ENCODE measurements at places on chromosomes 16 and 17. TPM values are rescaled to one million over a fixed set of nuclear protein-coding genes. Genes with fewer than 3 reads are reported as not detected.
A peak's percentile ranks its signal among the peaks of the same experiment; 100 is the strongest.

KRTAP2-3 gene
- not detected for total RNA-seq

DNA sequence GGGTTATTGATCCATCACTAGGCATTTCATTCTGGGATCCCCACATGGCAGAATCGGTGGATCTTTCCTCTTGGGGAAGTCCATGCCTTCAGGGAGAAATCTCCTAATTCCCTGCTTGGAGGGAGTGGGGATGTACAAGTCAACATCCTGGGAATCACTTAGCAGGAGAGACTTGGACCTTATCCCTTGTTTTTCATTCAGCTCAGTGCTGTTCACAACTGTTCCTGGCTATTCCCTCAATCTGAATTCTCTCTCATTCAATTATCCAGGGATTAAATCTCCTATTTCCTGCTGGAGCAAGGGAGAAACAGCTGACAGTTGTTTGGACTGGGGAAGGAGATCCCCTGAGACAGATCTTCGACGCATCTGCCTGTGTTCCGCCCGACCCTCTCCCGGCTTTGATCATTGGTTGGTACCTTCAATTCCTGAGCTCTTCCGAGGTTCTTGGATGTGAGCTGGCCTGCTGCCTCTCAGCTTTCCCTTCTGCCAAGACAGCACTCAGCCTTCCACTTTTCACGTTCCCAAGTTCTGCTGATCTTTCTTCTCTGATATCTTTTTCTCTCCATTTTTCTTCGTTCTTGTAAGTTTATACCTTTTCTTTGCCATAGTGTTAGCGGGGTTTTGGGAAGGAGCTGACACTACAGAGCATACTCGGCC lies 115.4 kb upstream of the GNAO1 start:
- DNase-seq: no peak

DNA sequence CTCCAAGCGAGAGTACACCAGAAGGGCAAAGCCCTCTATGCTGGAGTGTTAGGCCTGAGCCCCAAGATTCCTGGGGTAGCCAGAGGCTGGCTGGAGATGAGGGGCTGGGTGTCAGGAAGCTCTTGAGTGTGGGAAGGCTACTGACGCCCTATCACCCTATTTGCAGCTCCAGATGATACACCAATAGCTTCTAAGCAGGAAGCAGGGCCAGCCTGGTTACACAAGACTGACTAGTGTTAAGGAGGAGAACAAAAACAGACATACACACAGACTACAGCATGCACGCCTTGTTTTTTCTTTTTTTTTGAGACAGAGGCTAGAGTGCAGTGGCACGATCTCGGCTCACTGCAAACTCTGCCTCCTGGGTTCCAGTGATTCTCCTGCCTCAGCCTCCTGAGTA lies 15.9 kb downstream of the POLR3K start:
- DNase-seq: no peak

- no peak for DNase-seq
Measured at GRCh38 chr17:32298721-32299579, 33.3 kb downstream of the RHBDL3 start.

GRCh38 chr16:68605746-68606145 lies 39.4 kb upstream of the CDH3 start:
- no peak for DNase-seq

GRCh38 chr16:48334325-48334724 lies 50.9 kb downstream of the SIAH1 start:
- DNase-seq: no peak

DNA sequence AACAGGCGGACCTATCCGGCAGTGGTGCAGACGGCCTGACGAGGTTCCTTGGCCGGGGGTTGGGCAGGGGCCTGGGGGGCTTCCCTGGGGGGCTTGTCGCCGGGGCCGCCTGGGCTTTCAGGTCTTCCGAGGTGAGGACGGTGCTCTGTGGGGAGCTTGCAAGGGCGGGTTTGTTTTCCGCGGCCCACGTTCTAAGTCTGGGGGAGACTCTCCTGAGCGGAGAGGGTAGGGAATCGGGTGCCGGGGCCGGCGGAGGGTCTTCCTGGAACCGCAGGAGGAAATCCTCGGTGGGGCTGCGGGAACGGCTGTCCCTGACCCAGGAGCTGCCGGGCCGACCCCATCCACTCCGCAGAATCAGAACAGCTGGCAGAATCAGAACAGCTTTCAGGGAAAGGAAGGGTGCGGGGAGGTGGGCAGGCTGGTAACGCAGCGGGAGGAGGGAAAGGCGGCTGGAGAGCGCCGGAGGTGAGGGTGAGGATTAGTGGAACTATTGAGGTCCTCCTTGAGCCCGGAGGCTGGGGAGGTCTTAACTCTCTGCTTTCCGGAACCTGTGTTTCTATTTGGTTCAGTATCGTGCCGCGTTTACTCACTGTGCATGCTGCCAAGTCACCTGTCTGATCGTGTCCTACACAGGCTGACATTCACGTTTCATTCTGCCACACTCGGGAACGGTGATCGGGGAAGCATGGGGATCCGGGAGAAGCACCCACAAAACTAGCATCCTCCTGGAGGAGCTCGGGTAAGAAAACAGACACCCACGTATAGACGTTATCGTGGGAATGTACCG lies 28.9 kb downstream of the CPSF4L start:
- no peak for DNase-seq

GRCh38 chr17:15083225-15083624 lies 181.9 kb downstream of the PMP22 start:
- no peak for DNase-seq

DNA sequence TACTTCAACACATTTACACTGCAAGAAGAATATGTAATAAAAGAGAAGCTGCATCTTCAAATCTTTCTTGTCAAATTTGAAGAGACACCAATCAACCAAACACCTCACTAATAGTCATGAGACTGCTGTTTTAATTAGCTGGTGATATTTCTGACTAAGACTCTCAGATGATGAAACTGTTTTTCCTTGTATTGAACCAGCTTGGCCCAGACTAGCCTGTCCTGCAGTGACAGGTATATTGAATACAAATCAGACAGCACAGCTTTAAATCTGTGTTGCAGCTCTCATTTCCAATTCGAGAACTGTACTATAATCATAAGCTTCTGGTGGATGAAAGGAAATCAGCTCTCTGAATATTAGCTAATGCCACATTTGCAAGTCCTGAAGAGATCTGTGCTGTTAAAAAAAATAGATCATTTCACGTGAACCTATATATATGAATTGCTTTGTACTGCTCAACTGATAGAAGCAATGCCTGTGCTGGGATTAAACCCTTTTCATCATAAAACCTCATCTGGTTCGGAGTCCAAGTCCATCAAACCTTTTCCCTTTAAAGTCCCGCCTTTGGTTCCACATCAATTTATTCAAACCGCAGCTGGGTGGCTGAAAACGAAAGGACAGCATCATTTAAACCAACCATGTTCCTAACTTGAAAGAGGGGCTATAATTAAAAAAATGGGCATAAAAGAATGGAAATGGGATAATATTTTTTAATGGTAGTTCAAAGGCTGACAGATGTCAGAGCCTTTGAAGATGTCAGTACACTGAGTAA lies 306.2 kb downstream of the CEP112 start:
- DNase-seq: no peak

GRCh38 chr16:72458035-72458434 lies 286.1 kb upstream of the PMFBP1 start:
- no peak for DNase-seq

LITAFD gene
- total RNA-seq: not detected

DNA sequence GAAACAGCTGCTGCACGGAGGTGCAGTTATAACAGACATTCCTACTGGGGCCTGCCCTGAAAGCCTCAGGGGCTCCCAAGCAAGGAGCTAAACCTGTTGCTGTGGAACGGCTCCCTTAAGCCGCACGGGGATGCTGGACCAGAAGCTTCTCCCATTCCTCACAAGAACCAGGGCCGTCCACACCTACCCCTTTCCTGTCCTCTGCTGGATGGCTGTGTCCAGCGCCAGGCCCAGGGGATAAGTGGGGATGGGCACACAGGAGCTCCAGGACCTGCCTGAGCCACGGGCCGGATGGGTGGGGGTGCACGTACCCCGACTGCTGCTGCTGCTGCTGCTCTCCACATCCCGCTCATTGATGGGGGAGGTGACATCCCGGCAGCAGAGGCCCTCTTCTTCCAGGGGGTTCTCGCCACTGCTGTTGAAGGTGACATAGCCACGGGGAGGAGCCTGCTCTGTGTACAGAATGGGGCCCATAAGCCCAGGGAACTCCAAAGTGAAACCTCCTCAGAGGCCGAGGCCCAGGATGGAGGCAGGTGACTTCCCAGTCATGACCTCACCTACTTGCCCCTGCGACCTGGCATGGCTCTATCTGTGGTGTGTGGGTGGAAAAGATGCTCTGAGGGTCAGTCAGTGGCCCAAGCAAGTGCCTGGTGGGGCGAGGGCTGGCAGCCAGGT lies 8.6 kb downstream of the NUDT16L1 start:
- peak; percentile 92 for DNase-seq

KCNH6 gene
- total RNA-seq: not detected

DNA sequence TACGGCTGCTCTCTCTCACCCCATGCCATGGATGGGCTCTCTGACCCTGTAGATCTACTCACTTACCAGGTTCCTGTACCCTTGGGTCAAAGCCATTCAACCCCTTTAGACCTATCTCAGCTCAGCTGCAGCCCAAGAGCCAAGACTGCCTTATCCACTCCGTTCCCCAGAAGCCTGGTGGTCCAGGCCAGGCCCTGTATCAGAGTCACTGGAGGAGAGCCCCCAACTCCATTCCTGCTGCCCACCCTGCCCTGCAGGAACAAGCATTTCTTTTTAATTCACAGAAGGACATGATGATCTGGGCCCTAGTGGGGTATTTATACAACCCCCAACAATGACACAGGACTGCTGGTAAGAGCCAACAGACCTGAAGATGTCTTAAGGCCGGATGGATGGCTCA lies 76.8 kb downstream of the AIPL1 start:
- DNase-seq: no peak

RNF222 gene
- not detected for total RNA-seq

GRCh38 chr17:68205808-68206720 lies 41.8 kb upstream of the AMZ2 start:
- DNase-seq: no peak

DNA sequence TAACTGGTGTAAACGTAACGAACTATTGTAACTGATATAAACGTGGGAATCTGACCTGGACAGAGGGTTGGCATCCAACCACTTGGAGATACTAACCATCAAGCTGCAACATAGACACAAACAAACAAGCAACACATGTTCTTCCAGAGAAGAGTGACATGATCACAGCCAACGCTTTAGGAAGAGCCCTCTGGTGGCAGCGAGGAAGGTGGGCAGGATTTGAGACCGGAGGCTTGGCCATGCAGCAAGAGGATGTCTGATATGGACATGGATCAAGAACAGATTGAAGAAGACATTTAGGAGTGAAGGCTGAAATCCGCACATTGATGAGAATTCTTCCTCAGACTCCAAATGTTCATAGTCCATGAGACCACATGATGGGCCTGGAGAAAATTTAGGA lies 40.3 kb upstream of the TNRC6A start:
- DNase-seq: no peak

DNA sequence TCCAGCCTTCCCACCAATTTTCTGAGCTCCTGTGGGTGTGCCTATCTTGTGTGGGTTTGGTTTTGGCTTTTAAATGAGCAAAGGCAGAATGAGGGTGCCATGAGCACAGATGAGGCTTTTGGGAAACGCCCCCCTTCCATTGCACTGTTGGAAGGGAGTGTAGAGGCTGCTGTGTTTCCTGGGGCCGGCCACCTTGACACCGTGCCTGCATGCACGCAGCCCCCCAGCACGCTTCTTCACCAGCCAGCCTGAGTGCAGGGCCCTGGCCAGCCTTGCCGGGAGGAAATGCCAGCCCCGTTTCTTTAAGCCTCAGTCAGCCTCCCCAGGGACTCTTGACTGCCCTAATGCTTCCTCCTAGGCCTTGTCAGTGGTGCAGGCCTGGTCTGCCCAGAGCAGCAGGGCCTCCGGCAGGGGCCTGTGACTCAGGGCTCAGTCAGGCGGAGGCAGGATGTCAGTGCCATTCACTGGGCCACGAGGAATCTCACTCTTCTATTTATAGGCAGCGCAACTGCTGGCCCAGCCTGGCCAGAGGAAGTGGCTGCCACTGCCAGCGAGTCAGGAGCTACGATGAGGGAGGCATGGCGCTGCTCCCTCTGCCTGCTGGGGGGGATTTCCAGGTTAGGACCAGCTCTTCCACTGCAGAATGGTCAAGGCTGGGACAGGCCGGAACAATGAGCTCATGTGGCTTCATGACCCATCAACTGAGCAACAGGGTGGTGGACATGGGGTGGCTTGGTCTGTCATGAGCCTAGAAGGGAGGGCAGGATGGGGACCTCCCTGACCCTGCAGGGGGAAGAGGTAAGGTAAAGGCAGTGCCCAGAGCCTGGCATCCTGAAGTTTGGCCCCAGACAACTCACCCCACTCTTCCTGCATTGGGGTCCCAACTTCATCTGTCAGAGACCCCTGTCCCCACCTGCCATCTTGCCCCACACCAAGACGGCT lies 205.2 kb downstream of the RAB11FIP4 start:
- peak; percentile 97 for DNase-seq

DNA sequence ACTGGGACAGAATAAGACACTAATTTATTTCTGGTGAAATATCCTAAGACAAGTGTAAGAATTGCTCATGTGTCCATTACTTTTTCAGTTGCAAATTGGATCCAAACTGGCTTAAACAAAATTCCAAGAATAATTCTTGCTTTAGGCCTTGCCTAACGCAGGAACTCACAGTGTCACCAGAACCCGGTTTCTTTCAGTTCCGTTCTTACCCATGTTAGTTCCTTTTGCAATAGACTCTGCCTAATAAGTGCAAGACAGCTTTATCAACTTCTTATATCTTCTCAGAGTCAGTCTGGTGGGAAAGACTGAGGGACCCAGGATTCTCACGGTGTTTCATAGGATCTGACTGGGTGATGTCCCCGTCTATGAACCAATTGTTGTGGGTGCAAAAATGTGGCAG lies 24.7 kb downstream of the GDE1 start:
- DNase-seq: no peak

SLFN14 gene
- total RNA-seq: not detected

GRCh38 chr16:6377956-6378355 lies 954.7 kb upstream of the RBFOX1 start:
- no peak for DNase-seq

CDH1 gene
- not detected for total RNA-seq

ITGAD gene
- total RNA-seq: not detected

DNA sequence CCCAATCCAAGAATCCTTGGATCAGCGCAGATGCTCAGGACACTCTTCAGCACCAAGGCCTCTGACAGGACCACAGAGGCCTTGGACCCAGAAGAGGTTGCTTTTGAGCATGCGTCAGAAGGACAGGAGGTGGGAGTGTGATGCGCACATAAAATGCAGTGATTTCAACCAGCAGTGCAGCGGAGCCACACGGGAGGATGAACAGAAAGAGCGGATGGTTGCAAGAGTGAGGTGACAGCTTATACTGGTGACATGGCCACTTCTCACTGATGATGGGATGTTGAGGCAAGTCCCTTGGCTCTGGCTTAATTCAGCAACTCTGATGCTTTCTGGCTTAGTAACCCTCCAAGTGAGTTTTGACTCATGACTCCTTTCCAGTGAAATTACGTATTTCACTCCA lies 25.2 kb upstream of the ERN1 start:
- no peak for DNase-seq

PAM16 gene
- 22.4 TPM for total RNA-seq

DNA sequence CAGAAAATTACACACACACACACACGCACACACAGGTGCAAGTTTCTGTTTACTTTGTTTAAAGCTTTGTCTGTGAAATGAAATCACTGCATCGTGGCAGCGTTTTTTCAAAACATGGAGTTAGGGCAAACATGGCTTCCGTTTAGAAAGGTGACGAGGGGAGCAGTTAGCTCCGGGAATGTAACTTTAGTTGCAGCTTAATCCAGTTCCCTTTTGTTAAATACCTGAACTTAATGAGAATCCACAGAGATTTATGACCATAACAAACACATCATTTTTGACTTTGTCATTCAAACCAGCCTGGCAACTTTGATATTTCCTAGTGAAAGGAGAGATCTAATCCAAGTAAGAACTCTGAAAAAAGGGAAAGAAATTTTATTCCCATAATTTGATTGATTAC lies 12.1 kb downstream of the HS3ST3A1 start:
- no peak for DNase-seq

GOSR1 gene
- total RNA-seq: 59.4 TPM

Data from chondrocyte (in vitro differentiated cells).